ENCODE measurements at places on chromosomes 2 and 18. TPM values are rescaled to one million over a fixed set of nuclear protein-coding genes. Genes with fewer than 3 reads are reported as not detected.
A peak's percentile ranks its signal among the peaks of the same experiment; 100 is the strongest.

- no peak for DNase-seq
Measured at GRCh38 chr2:175834477-175834876, 167.6 kb downstream of the LNPK start.

- no peak for DNase-seq
Measured at GRCh38 chr18:39602131-39602530, 2036.5 kb upstream of the CELF4 start.

- DNase-seq, result no peak
Measured at GRCh38 chr18:4847056-4847455, 350.0 kb downstream of the AKAIN1 start.

GRCh38 chr2:190805843-190806242, 74.8 kb upstream of the GLS start:
- DNase-seq, result no peak

- DNase-seq, result peak; percentile 76
Measured at GRCh38 chr2:29314816-29315571, 199.8 kb downstream of the CLIP4 start.

DNA sequence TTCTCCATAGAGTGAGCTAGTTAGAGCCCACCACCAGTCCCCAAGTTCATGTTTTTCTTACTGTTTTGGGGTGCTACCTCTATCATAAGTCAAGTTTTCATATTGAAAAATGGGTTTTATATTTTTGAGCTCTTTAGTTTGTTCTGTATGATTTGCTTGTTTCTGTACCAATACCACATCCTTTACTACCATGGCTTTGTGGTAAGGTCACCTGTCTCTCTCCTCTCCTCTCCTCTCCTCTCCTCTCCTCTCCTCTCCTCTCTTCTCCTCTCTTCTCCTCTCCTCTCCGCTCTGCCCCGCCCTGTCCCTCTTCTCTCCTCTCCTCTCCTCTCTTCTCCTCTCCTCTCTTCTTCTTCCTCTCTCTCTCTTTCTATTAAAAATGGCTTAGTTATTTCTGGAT, 22.1 kb upstream of the LBH start:
- DNase-seq, result no peak

DNA sequence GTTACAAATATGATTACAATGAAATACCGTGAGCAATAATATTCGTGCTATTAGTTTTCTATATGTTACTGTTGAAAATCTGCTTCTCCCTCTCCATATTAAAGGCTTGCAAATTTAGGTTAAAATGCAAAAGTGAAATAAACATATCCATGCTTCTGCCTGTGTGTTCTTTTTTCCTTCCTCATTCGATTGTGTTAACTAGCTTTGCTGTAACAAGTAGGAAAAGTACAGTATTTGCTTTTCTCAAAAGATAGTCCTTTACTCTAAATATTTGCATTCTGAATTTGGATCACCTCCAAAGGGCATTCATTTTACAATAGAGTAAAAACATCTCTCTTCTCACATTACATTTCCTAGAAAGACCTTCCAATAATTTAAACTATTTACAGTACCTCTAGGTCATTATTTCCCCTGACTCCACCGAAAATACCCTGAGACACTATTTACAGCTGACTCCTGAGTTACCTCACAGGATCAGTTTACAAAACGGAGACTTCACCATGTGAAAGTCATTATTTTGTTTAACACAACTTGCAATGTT, 835.0 kb upstream of the FANCL start:
- no peak for DNase-seq

DNA sequence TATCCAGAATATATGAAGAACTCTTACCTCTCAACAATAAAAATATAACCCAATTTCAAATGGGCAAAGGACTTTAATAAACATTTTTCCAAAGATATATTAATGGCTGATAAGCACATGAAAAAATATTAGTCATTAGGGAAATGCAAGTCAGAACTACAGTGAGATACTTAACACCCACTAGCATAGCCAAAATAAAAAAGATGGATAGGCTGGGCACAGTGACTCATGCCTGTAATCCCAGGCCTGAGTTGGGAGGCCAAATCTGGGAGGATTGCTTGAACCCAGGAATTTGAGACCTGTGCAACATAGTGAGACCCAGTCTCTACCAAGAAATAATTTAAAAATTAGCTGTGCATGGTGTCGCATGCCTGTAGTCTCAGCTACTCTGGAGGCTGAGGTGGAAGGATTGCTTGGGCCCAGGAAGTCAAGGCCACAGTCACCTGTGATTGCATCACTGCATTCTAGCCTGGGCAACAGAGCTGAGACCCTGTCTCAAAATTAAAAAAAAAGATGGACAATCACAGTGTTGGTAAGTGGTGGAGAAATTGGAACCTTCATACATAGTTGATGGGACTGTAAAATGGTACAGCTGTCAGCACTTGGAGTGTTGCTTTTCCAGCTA, 25.1 kb downstream of the MARCHF7 start:
- no peak for DNase-seq

- DNase-seq, result no peak
Measured at GRCh38 chr2:156672556-156673332, 236.6 kb downstream of the GPD2 start.

DNA sequence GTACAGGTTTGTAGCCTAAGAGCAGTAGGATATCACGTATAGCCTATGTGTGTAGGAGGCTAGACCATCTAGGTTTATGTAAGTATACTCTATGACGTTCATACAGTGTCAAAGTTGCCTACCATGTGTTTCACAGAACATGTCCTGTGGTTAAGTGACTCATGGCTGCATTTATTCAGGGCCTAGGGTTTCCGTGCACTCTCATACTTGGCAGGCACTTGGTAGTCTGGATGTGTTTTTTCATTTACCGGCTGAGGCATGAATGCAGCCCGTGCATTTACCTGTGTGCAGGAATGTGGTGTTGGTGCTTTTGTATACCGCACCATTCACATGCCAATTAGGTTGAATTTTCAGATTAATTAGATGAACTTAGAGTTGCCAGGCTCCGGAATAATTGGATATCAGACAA, 43.4 kb downstream of the MYL12B start:
- peak; percentile 66 for DNase-seq

- DNase-seq, result no peak
Measured at GRCh38 chr2:211836409-211836808, 702.2 kb downstream of the ERBB4 start.

- DNase-seq, result no peak
Measured at GRCh38 chr2:240886678-240887609, 9.0 kb downstream of the MAB21L4 start.

GRCh38 chr2:230234122-230234722, 8.7 kb downstream of the SP140 start:
- peak; percentile 18 for DNase-seq

DNA sequence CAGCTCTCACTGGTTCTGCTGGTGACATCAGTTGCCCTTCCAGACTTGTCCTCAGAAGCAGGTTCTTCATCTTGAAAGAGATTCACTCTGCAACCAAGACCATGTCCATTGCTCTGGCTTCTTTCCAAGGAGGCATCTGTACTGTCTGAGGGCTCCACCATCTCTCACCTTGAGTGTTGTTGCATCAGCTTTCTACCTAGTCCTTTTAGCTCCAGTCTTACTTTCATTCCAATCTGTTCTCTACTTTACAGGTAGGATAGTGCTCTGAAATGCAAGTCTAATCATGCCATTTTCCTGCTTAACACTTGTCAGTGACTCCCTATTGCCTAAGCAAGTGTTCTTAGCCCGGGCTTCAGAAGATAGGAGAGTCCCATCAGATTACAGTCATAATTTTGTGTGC, 117.7 kb downstream of the EN1 start:
- no peak for DNase-seq

DNA sequence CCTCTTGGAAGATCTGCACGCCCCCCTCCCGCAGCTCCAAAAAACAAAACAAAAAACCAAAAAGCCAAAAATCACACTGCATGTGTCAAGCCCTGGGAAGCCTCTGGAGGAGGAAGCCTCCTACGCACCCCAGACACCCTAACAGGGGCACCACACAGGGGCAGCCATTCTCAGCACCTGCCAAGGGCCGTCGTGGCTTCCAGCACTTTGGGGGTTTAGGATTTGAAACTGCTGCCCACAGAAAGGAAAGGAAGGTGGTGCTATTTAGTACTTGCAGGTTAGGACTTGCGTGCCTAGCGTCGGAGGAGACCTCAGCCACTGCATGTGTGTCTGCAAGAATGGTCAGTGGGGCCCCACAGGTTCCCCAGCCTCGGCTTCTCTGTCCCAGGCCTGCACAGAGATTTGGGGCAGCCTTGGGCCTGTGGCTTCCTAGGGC, 419 bp upstream of the GPR55 start:
- DNase-seq, result peak; percentile 38

DNA sequence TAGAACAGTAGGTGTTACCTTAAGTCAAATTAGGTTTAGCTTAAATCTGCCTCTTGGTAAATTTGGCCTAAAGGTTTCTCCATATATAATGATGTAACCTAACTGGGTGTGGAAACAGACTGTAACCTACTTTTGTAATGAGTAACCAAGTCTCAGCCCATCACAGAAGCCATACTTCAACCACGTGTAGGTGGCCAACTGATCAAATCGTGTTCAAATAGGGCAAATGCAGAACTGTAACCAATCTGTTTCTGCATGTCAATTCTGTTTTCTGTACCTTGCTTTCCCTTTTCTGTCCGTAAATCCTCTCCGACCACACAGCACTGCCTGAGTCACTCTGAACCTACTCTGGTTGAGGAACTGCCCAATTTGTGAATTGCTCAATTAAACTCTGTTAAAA, 34.0 kb upstream of the PLA2R1 start:
- peak; percentile 21 for DNase-seq

DNA sequence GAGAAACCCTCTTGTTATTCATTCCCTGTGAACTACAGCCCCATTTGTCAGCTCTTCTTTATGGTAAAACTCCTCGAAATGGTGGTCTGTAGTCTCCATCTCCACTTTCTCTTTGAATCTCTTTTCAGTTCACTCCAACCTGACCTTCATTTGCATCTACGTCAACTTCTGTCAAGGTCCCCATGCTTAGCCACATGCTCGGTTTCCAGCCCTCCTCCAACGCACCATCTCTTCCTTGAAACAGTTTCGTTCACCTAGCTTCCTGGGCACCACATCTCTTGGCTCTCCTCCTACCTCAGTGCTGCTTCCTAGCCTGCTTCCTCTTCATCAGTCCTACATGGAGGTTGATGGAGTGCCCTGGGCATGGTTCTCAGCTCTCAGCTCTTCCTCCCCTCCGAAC, 81.1 kb upstream of the AFF3 start:
- no peak for DNase-seq

DNA sequence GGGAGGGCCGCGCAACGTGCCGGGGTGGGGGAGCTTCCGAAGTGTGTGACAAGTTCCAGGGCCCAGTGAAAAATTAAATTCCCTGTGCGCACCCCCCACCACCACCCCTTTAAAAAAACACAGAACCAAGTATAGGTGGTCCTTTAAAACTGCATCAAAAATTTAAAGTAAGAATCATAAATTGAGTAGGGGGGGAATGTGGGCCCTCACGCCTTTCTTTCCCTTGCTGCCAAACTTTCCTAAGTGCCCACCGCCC, 2.5 kb downstream of the BCL11A start:
- no peak for DNase-seq

DNA sequence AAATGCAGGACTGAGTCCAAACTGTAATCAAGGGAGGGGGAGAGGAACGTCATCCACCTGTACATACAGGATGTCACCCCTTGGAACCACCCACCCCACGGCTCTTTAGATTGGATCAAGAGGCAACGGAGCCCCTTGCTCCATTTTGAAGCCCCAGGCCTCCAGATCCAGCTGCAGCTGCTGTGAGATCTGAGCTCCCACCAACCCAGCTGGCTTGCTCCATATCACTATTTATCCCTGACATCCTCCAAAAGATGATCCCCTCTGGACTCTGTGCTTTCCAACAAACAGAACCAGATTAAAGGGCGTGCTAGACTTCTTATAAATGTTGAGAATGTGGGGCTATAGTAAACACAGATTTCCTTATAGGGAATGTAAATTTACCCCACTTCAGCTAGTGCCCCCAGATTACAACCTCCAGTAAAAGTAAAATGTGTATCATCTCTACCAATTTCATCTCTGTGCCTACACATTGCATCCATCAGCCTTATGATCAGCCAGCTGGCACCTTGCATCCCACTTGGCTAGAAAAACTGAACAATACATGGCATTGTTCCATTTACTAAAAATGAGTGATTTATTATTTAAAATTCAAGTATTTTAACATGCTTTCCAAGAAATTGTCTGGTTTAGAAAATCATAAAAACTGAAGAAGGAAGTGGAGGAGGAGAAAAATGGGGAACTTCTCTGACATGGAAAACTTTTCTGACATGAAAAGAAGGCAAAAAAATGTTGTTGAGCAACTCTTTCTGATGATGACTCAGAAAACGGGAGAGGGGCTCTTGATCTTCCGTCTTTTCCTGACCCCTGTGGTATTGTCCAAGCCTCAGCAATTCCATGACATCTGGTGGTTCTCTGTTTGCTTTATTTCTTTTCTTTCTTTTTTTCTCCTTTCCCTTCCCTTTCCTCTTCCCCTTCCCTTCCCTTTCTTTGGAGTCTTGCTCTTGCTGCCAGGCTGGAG, 262.6 kb upstream of the THUMPD2 start:
- no peak for DNase-seq

- no peak for DNase-seq
Measured at GRCh38 chr18:63185984-63186383, 133.6 kb downstream of the BCL2 start.

GRCh38 chr2:110997331-110998045, 123.2 kb upstream of the BCL2L11 start:
- DNase-seq, result no peak

DNA sequence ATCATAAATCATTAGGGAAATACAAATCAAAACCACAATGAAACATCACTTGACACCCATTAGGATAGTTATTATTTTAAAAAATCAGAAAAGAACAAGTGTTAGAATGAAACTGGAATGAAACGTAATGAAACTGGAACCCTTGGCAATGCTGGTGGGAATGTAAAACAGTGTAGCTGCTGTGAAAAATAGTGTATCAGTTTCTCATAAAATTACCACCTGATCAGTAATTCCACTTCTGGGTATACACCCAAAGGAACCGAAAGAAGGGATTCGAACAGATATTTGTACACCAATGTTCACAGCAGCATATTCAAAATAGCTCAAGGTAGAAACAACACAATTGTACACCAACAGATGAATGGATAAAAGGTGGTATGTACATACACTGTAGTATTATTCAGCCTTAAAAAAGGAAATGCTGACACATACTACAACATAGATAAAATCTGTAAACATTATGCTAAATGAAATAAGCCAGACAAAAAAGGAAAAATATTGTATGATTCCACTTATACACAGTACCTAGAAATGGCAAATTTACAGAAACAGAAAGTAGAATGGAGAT, 27.0 kb downstream of the ROCK1 start:
- DNase-seq, result no peak

- DNase-seq, result peak; percentile 68
Measured at GRCh38 chr2:172106108-172106961, 3.6 kb upstream of the DLX2 start.

GRCh38 chr18:49456794-49457193, 3.7 kb downstream of the DYM start:
- DNase-seq, result no peak

- DNase-seq, result no peak
Measured at GRCh38 chr2:132390076-132390475, 26.5 kb upstream of the GPR39 start.

- DNase-seq, result no peak
Measured at GRCh38 chr2:230687498-230687897, 25.1 kb upstream of the CAB39 start.

Gene TMEM185B
- 11.4 TPM for total RNA-seq

Gene SFTPB
- total RNA-seq, result not detected

Gene TCF4
- total RNA-seq, result 0.91 TPM

Gene LCT
- total RNA-seq, result 0.07 TPM

Gene SKOR2
- total RNA-seq, result not detected

Gene SCTR
- total RNA-seq, result not detected

Gene CD8B2
- not detected for total RNA-seq

Gene ANKRD30B
- not detected for total RNA-seq

Gene SLC16A14
- total RNA-seq, result 0.79 TPM

Gene NAT8
- not detected for total RNA-seq

Measured in activated naive CD4-positive, alpha-beta T cell treated with anti-CD3 and anti-CD28 coated beads for 36 hours (primary cell).